ENCODE measurements at places on chromosomes 6 and 20.
A peak's percentile ranks its signal among the peaks of the same experiment; 100 is the strongest.

- no peak for DNase-seq
These were observed 108.6 kb upstream of the SLC2A12 start for GRCh38 chr6:134161041-134161440.

DNA sequence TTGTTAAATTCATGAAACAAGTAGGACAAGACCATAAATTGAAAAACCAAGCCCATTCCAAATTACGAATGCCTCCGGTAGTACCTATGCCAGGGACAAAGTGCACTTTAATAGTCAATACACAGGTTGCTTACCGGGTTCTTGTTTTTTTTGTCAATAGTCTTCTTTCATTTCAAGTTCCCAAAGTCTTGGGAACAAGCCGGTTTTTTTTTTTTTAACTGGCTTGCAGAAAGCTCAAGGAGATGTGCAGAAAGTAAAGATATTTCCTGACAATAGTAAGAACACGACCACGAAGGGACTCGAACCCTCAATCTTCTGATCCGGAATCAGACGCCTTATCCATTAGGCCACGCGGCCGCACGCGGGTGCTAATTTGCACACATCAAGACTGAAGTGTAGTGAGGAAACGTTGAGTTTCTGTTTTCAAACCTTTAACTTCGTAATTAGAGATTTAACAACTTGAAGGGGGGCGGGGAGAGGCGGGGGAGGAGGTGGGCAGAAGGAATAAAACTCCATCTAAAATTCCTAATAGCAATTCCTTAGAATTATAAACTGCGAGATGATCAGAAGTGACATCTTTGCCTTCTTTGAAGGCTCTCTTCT, 181.0 kb downstream of the TRIM27 start:
- DNase-seq: no peak

GRCh38 chr20:62157387-62158087, 14.0 kb downstream of the SS18L1 start:
- no peak for DNase-seq

GRCh38 chr6:129280749-129281148, 397.8 kb downstream of the LAMA2 start:
- no peak for DNase-seq

- DNase-seq: peak; percentile 66
These were observed 13.8 kb downstream of the FOXQ1 start for GRCh38 chr6:1325461-1326309.

DNA sequence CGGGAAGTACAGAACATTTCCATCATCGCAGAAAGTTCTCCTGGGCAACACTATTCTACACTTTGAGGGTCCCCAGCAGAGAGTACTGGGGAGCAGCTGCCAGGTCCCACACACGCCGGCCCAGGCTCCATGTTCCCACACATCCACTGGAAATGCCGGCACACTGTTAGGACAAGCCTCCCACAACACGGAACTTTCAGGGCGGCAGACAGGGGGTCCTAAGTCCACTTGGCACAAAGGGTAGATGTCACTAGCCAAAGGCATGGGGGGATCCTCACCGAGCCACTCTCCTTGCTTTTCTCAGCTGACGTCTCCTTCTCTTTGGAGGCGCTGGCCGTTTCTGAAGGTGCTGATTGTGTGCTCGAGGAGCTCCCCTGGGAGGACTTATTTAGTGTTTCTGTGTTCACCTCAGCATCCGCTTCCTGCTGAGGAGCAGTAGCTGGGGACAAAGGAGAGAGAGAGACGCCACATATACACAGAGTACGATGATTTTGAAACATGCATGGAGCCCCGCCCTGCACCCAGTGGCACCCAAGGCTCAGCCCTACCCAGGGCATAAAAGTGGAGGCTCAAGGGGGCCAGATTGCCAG, 135.4 kb downstream of the ZMYND8 start:
- no peak for DNase-seq

- no peak for DNase-seq
These were observed 1.0 kb upstream of the HELZ2 start for GRCh38 chr20:63574829-63575743.

DNA sequence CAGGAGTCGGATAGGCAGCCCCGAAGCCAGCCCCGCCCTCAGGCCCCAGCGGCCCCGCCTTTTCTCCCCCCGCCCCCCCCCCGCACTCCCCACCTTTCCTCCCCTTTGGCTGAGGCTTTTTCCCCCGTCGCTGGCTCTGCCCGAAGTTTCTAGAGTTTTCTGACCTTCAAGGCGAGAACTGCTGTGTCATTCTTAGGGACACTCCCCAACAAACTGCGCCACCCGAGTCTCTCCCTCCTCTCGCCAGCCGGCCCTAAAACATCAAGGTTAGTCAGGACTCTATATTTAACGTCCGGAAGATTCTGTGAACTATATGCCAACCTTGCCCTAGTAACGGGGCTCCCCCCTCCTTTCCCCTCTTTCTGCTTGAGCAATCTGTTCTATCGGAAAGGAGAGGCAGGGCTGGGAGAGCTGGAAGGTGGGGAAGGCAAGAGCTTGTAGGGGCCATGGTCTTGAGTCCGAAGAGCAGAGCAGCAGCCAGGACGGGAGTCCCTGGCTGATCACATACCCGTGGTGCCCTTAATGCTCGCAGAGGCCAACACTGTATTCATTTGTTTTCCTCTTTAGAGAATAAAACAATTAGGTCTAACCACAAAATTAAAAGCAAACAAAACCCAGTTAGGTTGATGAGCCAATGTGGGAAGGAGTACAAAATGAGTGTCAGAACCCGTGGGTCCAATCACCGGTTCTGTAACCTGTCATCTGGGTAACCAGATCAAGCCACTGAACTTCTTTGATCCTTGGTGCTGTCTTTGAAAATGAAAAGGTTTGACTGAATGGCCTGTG, 5.3 kb upstream of the HSPA1B start:
- no peak for DNase-seq

DNA sequence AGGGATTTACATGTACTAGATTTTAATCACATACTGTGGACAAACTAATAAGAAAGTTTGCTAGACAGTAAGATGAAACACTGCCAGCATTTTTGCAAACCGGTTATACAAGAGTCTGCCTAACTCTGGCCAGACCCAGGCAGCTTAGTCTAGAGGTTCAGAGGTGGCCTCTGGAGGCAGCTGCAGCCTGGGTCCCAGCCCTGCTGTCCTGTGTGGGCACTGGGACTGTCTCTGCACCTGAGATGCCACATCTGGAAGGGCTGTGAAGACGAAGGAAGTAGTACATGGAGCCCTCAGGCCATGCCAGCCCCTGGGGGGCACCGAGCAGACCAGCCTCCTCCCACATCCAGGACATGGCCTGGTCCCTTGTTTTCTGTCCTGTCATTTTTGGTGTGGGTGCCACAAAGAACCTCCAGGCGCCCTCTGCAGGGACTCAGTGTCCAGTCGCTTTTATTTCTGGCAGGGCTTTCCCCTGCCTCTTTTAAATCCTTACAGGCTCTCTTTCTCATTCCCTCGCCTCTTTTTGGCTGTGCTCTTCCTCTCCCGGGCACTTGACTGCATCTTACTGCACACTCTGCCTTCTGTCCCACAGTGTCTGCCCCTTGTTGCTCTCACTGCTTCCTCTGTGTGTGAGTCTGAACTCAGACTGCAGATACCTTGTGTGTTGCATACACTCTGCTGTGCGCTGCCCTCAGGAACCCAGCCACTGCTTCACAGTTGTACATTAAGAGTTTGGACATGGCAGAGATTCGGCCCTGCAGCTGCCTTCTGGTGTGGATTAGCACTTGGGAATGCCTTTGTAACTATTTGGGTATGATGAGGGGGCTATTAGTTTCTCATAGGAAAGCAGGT, 216.7 kb downstream of the ZDHHC14 start:
- DNase-seq: no peak

- DNase-seq: peak; percentile 18
These were observed 128.5 kb downstream of the MOXD1 start for GRCh38 chr6:132272776-132273175.

DNA sequence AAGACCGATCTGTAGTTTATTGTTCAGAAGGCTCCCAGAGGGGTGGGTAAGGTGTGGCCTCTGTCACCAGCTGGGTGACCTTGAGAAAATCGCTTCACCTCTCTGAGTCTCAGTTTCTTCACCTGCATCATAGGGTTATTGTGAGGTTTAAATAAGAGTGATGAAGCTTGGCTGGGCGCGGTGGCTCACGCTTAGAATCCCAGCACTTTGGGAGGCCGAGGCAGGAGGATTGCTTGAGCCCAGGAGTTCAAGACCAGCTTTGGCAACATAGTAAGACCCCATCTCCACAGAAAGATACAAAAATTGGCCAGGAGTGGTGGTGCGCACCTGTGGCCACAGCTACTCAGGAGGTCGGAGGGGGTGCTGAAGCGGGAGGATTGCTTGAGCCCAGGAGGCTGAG, 36.0 kb downstream of the VSTM2L start:
- no peak for DNase-seq

DNA sequence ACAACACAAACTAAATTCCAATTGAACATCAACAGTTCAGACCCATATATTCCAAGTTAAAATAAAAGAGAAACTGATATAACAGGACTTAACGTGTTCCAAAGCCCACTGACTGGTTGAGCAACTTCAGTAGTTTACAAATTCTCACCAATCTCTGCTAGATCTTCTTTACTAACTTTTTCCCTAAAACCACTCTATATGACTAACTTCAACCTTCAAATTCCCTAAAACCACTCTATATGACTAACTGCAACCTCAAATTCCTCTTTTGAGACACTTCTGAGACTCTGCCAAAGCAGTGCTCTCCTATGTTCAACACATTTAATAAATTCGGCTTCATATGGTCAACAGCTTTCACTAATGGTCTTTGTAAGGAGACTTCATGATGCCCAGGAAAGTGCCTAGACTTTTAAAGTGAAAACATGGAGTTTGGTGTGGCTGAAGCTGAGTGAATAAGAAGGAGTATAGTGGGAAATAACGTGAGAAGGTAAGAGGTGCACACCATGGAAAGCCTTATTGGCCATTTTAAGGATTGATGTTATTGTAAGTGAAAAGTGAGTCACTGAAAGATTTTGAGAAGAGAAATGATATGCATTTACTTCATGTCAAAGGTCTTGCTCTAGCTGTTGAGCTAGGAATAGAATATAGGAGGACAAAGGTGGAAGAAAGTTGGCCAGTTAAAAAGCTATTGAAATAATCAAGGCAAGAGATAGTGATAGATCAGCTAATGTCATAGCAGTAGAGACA, 134.0 kb upstream of the HCRTR2 start:
- peak; percentile 21 for DNase-seq

- no peak for DNase-seq
These were observed 463.8 kb downstream of the ADGRB3 start for GRCh38 chr6:69098910-69099309.
